ENCODE measurements at places on chromosomes 12 and 14. TPM values are rescaled to one million over a fixed set of nuclear protein-coding genes. Genes with fewer than 3 reads are reported as not detected.

DNA sequence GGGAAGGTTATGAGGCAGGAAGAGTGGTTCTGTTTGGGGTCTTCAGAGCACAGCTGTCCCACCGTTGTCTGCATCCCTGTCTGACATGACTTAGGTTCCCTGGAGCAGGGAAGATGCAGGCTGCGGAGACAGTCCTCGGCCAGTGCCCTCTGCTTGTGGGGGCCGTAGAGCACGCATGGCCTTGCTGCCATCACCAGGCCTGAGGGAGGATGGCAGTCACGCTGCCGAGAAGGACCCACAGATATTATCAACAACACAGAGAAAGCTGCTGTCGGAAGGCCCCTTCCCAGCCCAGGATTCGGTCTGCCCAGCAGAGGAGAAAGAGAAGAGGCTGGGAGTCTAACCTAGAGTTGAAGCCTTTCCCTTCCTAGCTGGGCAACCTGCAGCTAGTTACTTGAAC, 35.0 kb downstream of the ERH start:
- no peak for DNase-seq
- H3K27ac ChIP-seq = no peak overlapping the region
- H3K4me1 ChIP-seq = no peaks in the 10 kb centered on the region
- H3K36me3 ChIP-seq = peaks cover 4% of the 10 kb centered on the region
- H3K27me3 ChIP-seq = peaks cover 2% of the 10 kb centered on the region

DNA sequence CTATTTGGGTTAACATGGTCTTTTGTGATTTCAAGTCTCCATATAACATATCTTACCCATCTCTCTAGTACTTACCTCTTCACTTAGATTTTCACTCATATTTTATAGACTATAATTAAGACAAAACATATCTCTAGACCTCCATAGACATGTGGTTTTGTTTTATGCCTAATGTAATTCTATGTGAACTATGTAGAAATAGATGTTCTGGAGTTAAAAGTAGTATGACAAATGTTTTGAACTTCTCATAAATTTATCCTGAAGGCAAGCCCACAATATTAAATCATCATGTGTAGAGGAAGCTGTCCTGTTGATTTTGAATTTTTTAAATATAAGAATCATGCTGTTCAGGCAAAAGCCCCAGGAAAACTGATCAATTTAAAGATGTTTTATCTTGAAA, 169.2 kb downstream of the SYT1 start:
- no peak overlapping the region for H3K27ac ChIP-seq
- DNase-seq = no peak
- H3K4me1 ChIP-seq = no peaks in the 10 kb centered on the region
- H3K4me3 ChIP-seq = no peak overlapping the region
- H3K36me3 ChIP-seq = no peaks in the 10 kb centered on the region
- no peaks in the 10 kb centered on the region for H3K27me3 ChIP-seq

DNA sequence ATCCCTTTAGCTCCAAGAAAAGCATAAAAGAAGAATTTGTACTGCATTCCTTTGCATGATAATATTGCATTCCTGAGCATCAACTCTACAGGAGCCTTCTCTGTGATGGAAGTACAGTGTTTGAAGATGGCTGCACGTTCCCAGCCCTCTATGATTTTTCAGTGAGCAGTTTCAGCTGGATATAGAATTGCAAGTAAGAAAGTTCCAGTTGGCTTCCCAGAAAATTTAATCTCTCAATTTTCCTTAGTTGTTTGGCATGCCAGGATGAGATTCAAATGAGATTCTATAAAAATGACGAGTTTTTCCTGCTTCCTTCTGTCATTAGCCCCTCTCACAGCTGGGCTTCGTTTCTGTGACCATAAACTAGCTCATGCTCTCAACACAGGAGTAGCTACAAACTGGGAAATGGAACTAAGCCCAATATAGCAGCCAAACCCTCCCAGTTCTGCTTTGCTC, 109.9 kb downstream of the TTC8 start:
- no peaks in the 10 kb centered on the region for H3K4me1 ChIP-seq
- H3K36me3 ChIP-seq = no peaks in the 10 kb centered on the region
- no peak overlapping the region for H3K27ac ChIP-seq
- H3K27me3 ChIP-seq = peaks cover 2% of the 10 kb centered on the region

Gene INSM2
- polyA plus RNA-seq = not detected

DNA sequence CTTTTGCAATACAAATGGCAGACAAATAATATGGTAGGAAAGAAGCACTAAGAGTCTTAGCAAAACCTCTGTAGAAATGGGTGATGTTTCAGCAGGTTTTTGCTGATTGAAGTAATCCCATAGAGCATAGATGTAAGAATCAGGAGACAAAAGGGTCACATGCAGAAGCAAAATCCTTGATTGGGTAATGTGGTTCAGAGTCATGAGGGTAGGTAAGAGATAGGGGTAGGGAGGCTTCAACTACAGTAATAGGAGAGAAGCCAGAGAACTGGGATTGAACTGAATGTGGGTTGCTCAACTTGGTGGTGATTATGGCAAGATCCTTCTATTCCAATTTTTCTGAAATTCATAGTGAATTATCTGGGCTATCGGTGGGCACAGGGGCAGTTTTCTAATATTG, 5.0 kb downstream of the PRB3 start:
- H3K36me3 ChIP-seq = peaks cover 4% of the 10 kb centered on the region
- H3K4me3 ChIP-seq = no peak overlapping the region
- no peak for DNase-seq

- H3K36me3 ChIP-seq = no peaks in the 10 kb centered on the region
- H3K27me3 ChIP-seq = peaks cover 2% of the 10 kb centered on the region
- H3K4me3 ChIP-seq = no peak overlapping the region
- H3K27ac ChIP-seq = no peak overlapping the region
- DNase-seq = no peak
Measured at GRCh38 chr12:116436561-116437249, 122.5 kb upstream of the MAP1LC3B2 start.

Gene ADAM21
- 0.30 TPM for polyA plus RNA-seq

- no peak overlapping the region for H3K4me3 ChIP-seq
- no peaks in the 10 kb centered on the region for H3K27me3 ChIP-seq
- H3K36me3 ChIP-seq = no peaks in the 10 kb centered on the region
- DNase-seq = no peak
Measured at GRCh38 chr12:106197906-106198623, 49.8 kb downstream of the CKAP4 start.

- peaks cover 18% of the 10 kb centered on the region for H3K27me3 ChIP-seq
- peaks cover 11% of the 10 kb centered on the region for H3K4me1 ChIP-seq
Measured at GRCh38 chr12:76883151-76883550, 4.3 kb upstream of the CSRP2 start.

DNA sequence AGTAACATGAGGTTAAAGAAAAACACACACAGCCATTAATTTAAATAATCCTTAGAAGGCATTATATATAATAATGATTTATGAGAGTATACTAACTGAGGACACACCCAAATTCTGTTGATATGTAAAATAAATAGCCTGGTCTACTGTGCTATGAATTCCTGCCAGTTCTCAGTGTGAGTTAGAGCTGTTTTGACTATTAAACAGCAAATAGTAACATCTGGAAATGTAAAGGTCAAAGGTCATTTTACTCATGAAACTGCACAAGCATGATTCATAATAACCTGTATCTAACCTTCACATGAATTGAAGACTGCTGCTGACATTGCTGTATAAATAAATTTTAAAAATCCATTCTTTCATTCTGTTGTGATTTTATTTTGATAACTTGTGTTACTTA, 966.7 kb downstream of the SLC6A15 start:
- DNase-seq = no peak
- H3K36me3 ChIP-seq = no peaks in the 10 kb centered on the region
- no peak overlapping the region for H3K4me3 ChIP-seq
- H3K27me3 ChIP-seq = no peaks in the 10 kb centered on the region

GRCh38 chr12:10363914-10364814, 25.7 kb downstream of the KLRK1 start:
- H3K36me3 ChIP-seq = peaks cover 20% of the 10 kb centered on the region
- peaks cover 33% of the 10 kb centered on the region for H3K4me1 ChIP-seq
- peak; percentile 61 for DNase-seq
- H3K4me3 ChIP-seq = no peak overlapping the region
